ENCODE measurements at places on chromosomes 7 and 10. TPM values are rescaled to one million over a fixed set of nuclear protein-coding genes. Genes with fewer than 3 reads are reported as not detected.

GRCh38 chr7:15389073-15389472 is 172.7 kb downstream of the AGMO start:
- no peak for DNase-seq
- no peak overlapping the region for H3K27ac ChIP-seq
- no peak overlapping the region for H3K4me3 ChIP-seq
- H3K36me3 ChIP-seq = no peaks in the 10 kb centered on the region
- H3K27me3 ChIP-seq = no peaks in the 10 kb centered on the region

DNA sequence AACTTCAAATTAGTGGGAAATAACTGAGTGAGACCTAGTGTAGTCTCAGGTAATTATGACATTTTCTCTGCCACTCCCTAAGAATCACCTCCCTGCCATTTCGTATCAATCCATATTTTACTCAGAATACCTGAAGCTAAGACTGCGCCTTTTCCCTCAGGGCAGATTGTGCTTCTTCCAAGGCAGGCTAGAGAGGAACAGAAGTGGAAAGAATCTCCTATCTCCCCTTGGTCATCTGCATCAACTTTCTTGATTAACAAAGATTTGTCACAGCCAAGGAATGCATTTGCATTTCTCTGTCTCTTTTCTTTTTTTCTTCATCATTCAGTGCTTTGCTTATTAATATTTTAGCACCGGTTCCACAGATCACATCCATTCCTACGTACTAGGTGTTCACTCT is 119.1 kb downstream of the PTPRZ1 start:
- no peak for DNase-seq
- no peaks in the 10 kb centered on the region for H3K27me3 ChIP-seq
- H3K4me3 ChIP-seq = no peak overlapping the region
- no peaks in the 10 kb centered on the region for H3K4me1 ChIP-seq
- H3K36me3 ChIP-seq = no peaks in the 10 kb centered on the region

DNA sequence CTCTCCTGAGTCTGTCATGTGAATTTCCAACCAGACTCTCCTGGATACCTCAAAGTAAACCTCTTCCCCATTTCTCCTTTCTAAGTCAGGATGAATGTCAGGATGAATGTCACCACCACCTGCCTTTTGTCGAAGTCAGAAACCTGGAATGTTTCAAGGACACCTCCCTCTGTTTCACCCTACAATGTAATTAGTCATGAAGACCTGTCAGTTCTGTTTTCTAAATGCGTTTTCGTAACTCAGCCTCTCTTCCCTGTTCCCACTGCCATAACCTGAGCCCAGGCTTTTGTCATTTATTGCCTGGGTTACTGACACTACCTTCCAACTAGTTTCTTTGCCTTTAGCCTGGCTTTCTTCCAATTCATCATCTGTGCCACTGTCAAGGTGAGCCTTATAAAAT is 5.5 kb upstream of the STN1 start:
- no peaks in the 10 kb centered on the region for H3K36me3 ChIP-seq
- H3K4me3 ChIP-seq = no peak overlapping the region
- no peaks in the 10 kb centered on the region for H3K27me3 ChIP-seq
- H3K4me1 ChIP-seq = peaks cover 13% of the 10 kb centered on the region
- H3K27ac ChIP-seq = no peak overlapping the region

KCNIP2 gene
- 29.2 TPM for total RNA-seq

ACSL5 gene
- 5.6 TPM for total RNA-seq
